ENCODE measurements at places on chromosomes 5 and 9. TPM values are rescaled to one million over a fixed set of nuclear protein-coding genes. Genes with fewer than 3 reads are reported as not detected.
A peak's percentile ranks its signal among the peaks of the same experiment; 100 is the strongest.

- H3K27me3 ChIP-seq = no peaks in the 10 kb centered on the region
- no peak overlapping the region for H3K4me3 ChIP-seq
- H3K27ac ChIP-seq = no peak overlapping the region
- no peaks in the 10 kb centered on the region for H3K36me3 ChIP-seq
Observed at GRCh38 chr9:133704711-133705181, 33.4 kb downstream of the SARDH start.

DNA sequence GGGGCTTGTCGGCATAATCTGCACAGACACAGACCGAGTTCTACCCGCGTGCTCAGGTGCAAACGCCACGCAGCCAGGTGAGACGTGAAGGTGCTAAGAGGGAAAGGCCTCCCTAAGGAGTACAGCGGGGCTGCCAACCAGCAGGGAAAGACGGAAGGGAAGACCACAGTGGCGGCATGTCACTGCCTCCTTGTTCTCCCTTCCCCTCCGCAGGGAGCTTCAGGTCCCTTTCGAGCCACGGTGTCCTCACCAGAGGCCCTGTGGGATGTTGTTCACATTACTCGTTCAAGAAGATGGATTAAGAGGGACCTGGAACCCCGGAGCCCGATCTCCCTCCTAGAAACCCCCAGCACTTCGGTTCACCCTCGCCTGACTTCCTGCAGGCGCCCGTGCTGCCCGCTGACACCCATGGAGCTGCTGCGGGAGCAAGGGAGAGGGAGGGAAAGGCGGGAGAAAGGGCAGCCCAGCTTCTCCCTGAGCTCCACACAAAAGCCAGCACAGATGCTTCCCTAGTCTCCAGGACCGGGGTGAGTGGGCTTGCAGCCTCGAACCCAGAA lies 686 bp downstream of the BRD9 start:
- peaks cover 19% of the 10 kb centered on the region for H3K4me1 ChIP-seq
- H3K36me3 ChIP-seq = peaks cover 42% of the 10 kb centered on the region
- H3K27ac ChIP-seq = peak overlapping the region; percentile 84
- peak overlapping the region; percentile 90 for H3K4me3 ChIP-seq
- DNase-seq = no peak

Gene SH3TC2
- not detected for total RNA-seq

Gene FOXI1
- not detected for total RNA-seq

DNA sequence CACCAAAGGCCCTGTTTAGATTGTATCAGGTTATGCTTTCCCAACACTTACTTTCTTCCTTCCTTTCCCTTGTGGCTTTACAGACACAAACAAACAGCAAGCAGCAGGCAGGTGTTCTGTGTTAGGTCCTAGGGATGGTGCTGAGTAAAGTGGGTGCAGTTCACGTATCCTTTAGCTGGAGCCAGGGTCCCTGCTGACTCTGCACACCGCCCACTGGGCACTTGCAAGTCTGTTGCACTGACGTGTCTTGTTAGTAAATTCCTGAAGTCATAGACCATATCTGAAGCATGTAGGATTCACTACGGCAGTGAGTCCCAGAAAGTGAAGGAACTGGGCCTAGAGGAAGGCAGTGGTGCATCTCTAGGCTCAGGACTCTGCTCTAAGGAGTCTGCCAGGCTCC lies 96.5 kb downstream of the DAPK1 start:
- DNase-seq = no peak
- no peaks in the 10 kb centered on the region for H3K4me1 ChIP-seq
- H3K36me3 ChIP-seq = no peaks in the 10 kb centered on the region
- no peak overlapping the region for H3K4me3 ChIP-seq
- H3K27me3 ChIP-seq = no peaks in the 10 kb centered on the region

- no peaks in the 10 kb centered on the region for H3K27me3 ChIP-seq
- no peak for DNase-seq
- H3K27ac ChIP-seq = no peak overlapping the region
- H3K4me1 ChIP-seq = peaks cover 11% of the 10 kb centered on the region
- no peak overlapping the region for H3K4me3 ChIP-seq
Observed at GRCh38 chr5:137666461-137666850, 69.4 kb downstream of the KLHL3 start.

Gene PCBD2
- total RNA-seq = 15.7 TPM

DNA sequence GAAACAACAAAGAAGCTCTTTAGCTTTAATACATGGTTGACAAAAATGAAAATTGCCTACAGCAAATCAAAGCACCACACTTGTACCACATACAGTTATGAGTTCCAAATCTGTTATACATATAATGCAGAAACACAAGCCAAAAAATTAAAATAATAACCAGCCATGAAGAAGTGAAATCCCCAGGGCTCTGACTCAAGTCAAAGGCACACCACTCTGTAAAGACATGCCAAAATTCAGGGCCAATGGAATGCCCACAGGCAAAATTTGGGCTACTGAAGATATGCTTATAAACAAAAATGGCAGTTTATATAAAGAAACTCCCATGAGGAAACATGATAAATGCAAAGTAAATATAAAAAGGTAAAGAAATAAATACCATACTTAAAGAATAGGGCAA lies 29.0 kb downstream of the THBS4 start:
- no peaks in the 10 kb centered on the region for H3K4me1 ChIP-seq
- DNase-seq = no peak
- no peak overlapping the region for H3K27ac ChIP-seq
- H3K27me3 ChIP-seq = no peaks in the 10 kb centered on the region
- H3K4me3 ChIP-seq = no peak overlapping the region

GRCh38 chr5:88113429-88113828 lies 155.2 kb downstream of the TMEM161B start:
- H3K27me3 ChIP-seq = no peaks in the 10 kb centered on the region
- no peaks in the 10 kb centered on the region for H3K36me3 ChIP-seq
- no peak overlapping the region for H3K27ac ChIP-seq
- no peak for DNase-seq
- H3K4me1 ChIP-seq = no peaks in the 10 kb centered on the region
- H3K4me3 ChIP-seq = no peak overlapping the region

Gene CDH18
- not detected for total RNA-seq

GRCh38 chr5:107808671-107809137 lies 138.0 kb upstream of the EFNA5 start:
- no peak for DNase-seq
- H3K27ac ChIP-seq = no peak overlapping the region
- H3K4me1 ChIP-seq = no peaks in the 10 kb centered on the region

Gene SLCO4C1
- total RNA-seq = 0.42 TPM

DNA sequence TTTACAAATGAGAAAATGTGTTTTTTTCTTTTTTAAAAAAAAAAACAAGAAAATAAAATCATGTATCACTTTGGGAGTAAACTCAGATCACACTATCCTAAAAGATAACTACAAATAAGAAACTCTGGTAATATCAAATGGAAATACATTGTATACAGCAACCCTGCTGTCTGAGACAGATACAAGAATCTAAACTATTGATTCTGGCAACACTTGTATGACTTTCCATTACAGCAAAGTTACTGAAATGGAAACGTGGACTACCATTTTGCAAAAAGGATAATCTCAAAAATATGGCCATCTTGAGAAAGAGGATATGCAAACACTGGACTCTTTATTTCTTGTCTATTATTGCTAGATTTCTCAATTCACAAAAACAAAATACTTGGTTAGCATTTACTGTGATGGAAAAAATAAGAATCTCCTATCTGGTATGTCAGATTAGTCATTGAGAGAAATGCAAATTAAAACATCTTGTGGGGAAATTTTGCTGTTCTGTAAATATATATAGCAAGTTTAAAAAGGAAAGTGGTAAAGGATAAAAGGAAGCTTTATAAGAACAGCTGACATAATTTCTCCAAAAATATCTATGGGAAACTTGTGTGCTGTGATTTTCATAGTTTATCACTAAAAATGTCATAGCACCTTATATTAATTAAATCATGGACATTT lies 112.9 kb upstream of the FER start:
- H3K36me3 ChIP-seq = no peaks in the 10 kb centered on the region
- no peaks in the 10 kb centered on the region for H3K4me1 ChIP-seq
- no peak overlapping the region for H3K4me3 ChIP-seq
- no peak for DNase-seq
- no peaks in the 10 kb centered on the region for H3K27me3 ChIP-seq

- DNase-seq = no peak
- no peaks in the 10 kb centered on the region for H3K27me3 ChIP-seq
- H3K4me1 ChIP-seq = no peaks in the 10 kb centered on the region
- no peak overlapping the region for H3K4me3 ChIP-seq
- H3K36me3 ChIP-seq = peaks cover 2% of the 10 kb centered on the region
- H3K27ac ChIP-seq = no peak overlapping the region
Observed at GRCh38 chr5:72917371-72917776, 38.5 kb upstream of the FCHO2 start.

Gene SLC34A1
- not detected for total RNA-seq

GRCh38 chr5:162209005-162209605 lies 141.5 kb downstream of the GABRG2 start:
- H3K27ac ChIP-seq = no peak overlapping the region
- H3K4me3 ChIP-seq = no peak overlapping the region
- H3K27me3 ChIP-seq = no peaks in the 10 kb centered on the region
- H3K4me1 ChIP-seq = no peaks in the 10 kb centered on the region

- H3K4me1 ChIP-seq = no peaks in the 10 kb centered on the region
- peaks cover 8% of the 10 kb centered on the region for H3K27me3 ChIP-seq
- H3K36me3 ChIP-seq = no peaks in the 10 kb centered on the region
Observed at GRCh38 chr9:14433351-14434157, 119.6 kb upstream of the NFIB start.

GRCh38 chr9:109046346-109046745 lies 33.0 kb upstream of the CTNNAL1 start:
- H3K4me1 ChIP-seq = no peaks in the 10 kb centered on the region

Gene KCNV2
- total RNA-seq = not detected

DNA sequence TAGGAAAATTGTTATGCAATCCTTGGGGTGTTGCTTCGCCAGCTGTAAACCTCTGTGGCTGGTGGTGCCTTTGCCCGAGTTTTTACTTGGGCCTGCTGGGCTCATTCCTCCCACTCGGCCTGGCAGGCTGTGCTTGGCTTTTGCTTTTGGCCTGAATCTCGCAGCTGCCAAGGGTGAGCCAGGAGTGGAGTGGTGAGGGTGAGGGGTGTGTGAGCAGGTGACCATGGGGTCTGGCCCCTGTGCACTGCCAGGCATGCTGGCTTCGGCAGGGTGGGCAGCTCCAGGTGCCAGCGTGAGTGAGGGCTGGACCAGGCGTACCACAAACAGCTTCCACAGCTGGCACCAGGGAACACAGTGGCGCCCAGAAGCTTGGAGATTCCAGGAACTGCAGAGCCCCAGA lies 12.6 kb upstream of the DHFR start:
- H3K27ac ChIP-seq = no peak overlapping the region
- H3K36me3 ChIP-seq = peaks cover 45% of the 10 kb centered on the region
- H3K4me3 ChIP-seq = no peak overlapping the region
- no peak for DNase-seq
- H3K4me1 ChIP-seq = peaks cover 13% of the 10 kb centered on the region

Gene ADAMTSL2
- total RNA-seq = not detected

- no peaks in the 10 kb centered on the region for H3K27me3 ChIP-seq
- no peak overlapping the region for H3K4me3 ChIP-seq
- H3K4me1 ChIP-seq = no peaks in the 10 kb centered on the region
- no peaks in the 10 kb centered on the region for H3K36me3 ChIP-seq
- no peak for DNase-seq
Observed at GRCh38 chr5:15065091-15065490, 193.5 kb upstream of the ANKH start.

DNA sequence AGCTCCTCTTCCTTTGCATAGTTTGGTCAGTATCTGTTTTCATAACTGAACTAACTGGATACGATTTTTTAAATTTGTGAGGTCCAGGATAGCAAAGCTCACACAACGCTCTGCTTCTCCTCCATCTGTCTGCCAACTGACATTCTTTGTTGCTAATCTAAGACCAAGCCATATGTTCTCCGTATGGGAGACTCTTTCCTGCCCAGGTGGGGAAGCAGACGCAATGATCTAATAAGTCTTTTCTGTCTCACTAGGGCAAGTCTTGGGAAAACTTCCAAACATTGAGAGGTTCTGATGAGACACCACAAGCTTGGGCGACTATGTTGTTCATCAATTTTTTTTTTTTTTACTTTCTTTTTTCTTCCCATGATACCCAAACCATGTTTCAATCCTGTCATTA lies 558.5 kb downstream of the EFNA5 start:
- H3K27ac ChIP-seq = no peak overlapping the region
- no peaks in the 10 kb centered on the region for H3K36me3 ChIP-seq
- H3K4me3 ChIP-seq = no peak overlapping the region
- DNase-seq = no peak
- no peaks in the 10 kb centered on the region for H3K4me1 ChIP-seq

GRCh38 chr9:120650352-120650751 lies 63.9 kb downstream of the MEGF9 start:
- no peaks in the 10 kb centered on the region for H3K4me1 ChIP-seq
- no peaks in the 10 kb centered on the region for H3K36me3 ChIP-seq
- no peaks in the 10 kb centered on the region for H3K27me3 ChIP-seq
- H3K27ac ChIP-seq = no peak overlapping the region
- no peak overlapping the region for H3K4me3 ChIP-seq
- no peak for DNase-seq

Gene PTGER4
- total RNA-seq = 26.8 TPM

DNA sequence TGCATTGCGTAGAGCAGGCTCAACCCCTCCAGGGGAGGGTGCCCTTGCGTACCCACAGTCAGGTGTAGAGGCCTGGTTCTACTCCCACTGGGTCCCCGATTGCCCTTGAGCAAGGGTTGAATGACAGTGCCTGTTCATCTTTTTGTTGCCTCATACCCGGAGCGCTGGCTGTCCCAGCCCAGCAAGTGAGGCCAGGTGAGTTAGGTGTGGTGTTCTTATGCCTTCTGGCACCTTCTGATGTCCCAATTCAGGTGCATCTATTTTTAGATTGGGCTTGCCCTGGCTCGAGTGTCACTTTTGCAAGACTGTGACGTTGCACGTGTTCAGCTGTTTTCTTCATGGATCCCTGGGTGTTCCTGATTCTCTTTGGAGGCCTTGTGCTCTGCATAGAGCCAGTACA lies 257.8 kb downstream of the GOLPH3 start:
- no peaks in the 10 kb centered on the region for H3K4me1 ChIP-seq
- no peak for DNase-seq
- H3K27me3 ChIP-seq = no peaks in the 10 kb centered on the region
- H3K4me3 ChIP-seq = no peak overlapping the region
- no peak overlapping the region for H3K27ac ChIP-seq

All from B cell (primary cell).